ENCODE measurements at places on chromosomes 2 and 18.

DNA sequence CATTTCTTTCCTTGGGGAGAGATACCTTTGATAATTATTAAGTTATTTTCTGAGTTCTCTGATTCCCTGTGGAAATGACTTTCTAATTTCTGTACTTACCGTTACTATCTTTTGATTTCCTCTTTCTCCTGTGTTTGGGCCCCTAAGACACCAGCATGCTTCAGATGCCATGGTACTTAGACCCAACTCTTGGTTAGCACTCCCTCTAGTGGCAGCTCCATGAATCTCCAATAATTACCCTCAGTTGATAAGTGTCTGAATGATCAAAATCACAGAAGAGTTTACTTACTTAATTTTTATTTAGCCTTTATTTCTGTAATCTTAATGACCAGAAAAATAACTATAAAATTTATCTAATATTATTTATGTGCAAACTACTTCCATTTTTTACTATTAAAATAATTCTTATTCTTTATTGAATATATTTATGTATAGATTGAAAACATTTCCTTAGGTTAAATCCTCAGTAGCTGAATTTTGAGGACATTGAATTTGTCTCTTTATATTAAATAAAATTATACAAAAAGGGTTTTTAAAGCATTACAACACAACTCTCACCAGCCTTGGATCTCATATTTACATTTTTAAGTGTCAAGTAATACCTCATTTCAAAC lies 300.4 kb downstream of the KCNS3 start:
- peak; percentile 48 for DNase-seq

- no peak for DNase-seq
Observed at GRCh38 chr18:79487183-79487800, 91.6 kb downstream of the NFATC1 start.

- no peak for DNase-seq
Observed at GRCh38 chr18:13623348-13623747, 103.0 kb downstream of the FAM210A start.

- DNase-seq = no peak
Observed at GRCh38 chr18:23953984-23954383, 60.6 kb upstream of the TTC39C start.

DNA sequence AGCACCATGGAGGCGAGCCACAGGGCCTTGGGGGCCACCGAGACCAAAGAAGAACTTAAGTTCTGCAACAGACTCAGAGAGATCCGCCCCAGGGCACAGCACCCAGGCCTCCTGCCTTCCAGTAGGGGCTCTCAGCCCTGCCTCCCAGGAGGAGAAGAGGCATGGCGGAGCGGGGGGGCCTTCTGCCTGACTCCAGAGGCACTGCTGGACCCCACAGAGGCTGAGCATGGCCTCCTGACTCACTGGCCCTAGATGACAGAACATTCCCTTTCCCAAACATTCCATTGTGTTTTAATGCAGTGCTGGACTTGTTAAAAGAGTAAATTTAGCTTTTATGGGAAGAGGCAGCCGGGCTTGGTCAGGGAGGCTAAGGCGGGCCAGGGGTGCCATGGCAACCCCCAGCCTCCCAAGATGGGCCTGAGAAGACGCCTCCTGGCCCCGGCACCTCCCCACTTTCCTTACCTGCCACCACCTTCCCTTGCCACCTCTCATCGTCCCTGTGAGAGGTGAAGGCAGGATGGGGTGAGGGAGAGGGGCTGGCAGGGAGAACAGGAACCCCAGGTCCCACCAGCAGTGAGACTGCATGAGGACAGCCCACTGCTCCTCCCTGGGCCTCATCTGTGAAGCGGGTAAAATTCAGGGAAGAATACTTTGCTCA lies 65.4 kb downstream of the SMAD7 start:
- DNase-seq = no peak

- no peak for DNase-seq
Observed at GRCh38 chr2:142750858-142751257, 126.6 kb upstream of the KYNU start.

DNA sequence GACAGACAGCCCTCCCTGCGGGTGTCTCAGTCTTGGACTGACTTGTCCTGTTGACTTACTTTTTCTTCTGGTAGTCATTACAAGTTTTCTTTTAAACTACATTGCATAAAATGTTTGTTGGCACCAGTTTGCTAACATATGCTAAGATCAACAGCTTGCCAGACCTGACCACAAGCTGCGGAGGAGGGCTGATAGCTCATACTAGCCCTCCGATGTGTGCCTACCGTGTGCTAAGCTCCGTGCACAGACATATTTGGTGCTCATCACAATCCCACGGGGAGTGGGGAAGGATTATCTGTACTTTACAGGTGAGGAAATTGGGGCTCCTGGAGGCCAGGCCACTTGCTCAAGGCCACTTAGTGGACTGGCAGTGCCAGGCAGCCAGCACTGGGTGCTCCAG lies 72.8 kb upstream of the YPEL5 start:
- DNase-seq = no peak

GRCh38 chr2:185436787-185437372 lies 301.7 kb upstream of the FSIP2 start:
- DNase-seq = no peak

- no peak for DNase-seq
Observed at GRCh38 chr18:79200546-79201268, 131.5 kb downstream of the ATP9B start.

GRCh38 chr2:156955701-156956100 lies 301.8 kb upstream of the GALNT5 start:
- no peak for DNase-seq

DNA sequence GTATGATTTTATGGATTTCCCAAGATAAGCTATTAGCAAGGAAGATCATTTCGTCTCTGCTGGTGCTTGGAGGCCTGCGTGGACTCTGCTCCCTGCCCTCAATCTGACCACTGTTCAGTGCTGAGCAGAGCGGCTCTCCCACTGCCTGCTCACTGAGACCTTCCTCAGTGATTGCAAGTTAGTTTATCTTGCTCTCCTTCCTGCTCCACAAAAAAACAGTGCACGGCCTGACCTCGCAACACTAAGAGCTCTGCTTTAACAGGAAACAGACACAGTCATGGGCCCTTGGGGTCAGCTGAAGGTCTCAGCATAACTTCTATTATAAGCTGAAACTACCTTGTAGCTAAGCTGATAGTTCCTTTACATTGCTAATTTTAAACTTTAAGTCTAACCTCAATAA lies 53.1 kb downstream of the PRELID3A start:
- DNase-seq = peak; percentile 63

DNA sequence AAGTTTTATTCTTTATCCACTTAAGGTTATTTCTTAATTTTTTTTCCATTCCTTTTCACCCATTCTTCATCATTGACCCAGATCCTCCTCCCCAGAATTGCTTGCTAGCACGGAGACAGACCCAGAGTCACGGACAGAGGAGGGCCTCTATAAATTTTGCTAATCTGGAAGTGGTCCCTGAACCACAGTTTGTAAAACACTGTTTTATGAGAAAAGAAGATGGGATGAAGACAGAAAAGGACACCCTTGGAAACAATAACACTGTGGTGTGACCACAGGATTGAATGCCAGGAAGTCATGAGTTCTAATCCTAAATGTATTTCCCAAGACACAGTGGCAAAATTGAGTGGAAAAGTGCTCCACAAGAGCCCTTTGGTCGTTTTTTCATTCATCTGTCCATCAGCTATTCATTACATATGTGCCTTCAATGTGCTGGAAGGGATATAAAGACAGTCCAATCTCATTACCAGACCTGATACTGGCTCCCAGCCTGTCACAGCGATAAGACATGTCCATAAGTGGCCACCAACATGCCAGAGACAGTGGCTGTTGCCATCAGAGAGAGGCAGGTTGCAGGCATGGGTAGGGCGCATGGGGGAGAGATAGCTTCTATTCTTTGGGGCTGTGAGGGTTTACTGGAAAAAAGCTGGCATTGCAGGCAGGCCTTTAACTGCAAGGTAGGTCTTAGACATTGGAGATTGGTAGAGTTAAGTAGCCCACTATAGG lies 175.2 kb upstream of the ALPP start:
- no peak for DNase-seq

- peak; percentile 84 for DNase-seq
Observed at GRCh38 chr2:108583903-108584520, 49.7 kb downstream of the LIMS1 start.

DNA sequence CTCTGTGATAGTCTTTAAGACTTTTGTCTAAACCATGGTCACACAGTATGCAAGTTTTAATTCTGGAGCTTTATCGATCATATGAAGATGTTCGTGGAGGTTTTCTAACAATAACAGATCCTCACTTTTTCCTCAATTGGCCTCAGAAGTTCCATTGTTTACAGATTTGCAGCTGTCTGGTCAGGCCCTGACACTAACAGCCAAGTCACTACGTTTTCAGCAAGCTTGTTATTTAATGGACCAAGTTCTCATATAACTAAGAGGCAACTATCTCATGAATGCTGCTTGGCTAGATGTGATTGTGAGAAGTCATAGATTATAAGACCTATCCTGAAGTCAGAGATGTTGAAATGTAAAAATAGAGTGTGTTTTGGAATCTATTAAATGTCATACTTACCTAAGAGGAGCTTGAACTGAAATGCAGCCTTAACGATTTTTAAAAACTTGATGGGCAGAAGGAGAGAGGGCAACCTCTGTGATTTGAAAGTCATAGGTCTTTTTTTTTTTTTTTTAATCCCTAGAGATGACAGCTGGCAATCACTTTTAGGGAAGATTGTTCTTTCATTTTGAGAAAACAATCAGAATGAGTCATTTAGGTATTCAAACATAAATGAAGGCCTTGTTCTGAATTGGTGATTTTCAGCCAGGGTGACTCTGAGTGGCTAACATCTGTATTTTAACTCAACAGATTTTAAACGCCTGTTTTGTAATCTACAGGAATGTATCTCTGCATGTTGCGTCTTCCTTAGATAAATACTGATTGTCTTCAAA lies 48.4 kb upstream of the NEMP2 start:
- DNase-seq = no peak

- no peak for DNase-seq
Observed at GRCh38 chr2:240567137-240567871, 980 bp upstream of the RNPEPL1 start.

DNA sequence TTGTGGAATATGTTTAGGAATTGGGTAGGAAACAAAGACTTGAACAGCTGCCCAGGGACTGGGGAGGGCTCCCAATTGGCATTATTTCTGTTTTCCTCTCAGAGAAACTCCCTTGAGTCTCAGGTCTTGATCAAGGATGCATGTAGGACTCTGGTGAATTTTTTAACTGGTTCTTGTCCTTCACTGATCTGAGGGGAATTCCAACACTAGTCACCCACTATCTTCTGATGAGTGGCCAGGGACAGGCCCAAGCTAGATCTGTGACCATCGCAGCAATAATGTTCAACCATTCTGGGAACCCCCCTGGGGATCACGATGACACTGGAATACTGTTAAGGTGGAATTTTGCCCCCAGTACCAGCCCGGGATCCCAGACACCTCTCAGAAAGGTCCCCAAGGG lies 132.0 kb downstream of the SH3BP4 start:
- DNase-seq = no peak

DNA sequence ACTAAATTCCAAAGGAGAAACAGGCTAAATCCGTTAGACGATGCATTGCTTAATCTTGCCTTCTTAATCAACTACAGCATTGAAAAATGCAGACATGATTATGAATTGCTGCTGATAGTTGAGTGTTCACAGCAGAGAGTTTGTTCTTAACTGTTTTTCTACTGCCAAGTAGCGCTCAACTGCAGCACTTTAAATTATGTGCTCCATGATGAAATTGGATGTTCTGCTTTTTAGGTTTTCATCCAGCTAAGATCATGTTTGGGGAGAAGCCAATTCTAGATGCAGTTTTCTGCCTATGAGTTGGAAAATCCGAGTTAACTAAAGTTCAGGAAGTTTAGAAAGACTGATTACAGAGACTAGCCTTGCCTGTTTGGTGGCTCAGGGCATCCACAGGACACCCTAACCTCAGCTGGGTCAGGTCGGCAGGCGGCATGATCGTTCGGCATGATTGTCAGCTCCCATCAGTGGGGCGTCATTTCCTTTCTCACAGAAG lies 119.4 kb upstream of the PIEZO2 start:
- peak; percentile 32 for DNase-seq

GRCh38 chr2:174350018-174350417 lies 15.3 kb downstream of the SP9 start:
- DNase-seq = no peak

DNA sequence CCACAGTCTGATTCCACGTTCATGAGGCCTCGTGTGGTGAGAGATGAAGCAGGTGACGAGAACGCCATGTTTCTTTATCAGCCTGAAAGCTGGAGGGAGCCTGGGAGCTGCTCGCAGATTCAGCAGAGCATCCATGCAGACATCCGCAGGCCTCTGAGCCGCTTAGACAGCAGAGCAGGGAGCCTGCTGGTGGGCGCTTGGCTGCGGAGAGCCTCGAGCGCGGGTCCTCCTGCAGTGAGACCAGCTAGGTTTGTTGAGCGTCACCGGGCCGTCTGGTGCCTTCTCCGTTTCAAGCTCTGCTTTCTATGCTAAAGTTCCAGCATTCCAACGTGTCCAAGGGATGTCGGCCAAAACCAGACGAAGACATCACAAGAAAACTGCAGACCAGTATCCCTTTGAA lies 27.6 kb downstream of the CTDP1 start:
- no peak for DNase-seq

GRCh38 chr2:139773720-139774277 lies 993.6 kb upstream of the NXPH2 start:
- DNase-seq = no peak

DNA sequence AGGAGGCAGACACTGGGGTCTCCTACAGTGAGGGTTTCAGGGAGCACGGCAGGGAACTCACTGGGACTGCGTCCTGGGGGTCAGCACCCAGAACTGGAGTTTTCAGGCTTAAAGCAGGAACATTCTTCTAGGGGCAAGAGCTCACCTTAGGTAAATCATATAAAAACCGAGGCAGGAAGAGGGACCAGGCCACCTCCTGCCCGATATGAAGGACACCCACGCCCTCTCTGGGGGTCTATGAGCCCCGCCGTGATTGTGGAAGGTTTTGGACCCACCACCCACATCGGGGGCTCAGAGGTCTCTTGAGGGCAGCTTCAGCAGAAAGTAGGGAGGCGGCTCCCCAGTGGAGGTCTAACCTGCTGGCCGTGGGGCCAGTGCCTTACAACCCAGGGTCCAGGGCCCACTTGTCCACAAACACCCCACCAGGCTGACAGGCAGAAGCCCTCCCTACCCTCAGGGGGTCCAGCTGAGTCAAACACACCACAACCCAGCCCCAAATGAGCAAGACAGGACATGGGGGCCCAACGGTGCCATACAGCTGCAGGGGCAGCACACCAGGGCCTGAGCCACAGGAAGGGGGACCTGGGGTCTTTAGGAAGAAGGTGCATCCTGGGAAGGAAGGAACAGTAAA lies 25.3 kb downstream of the CROCC2 start:
- DNase-seq = no peak

DNA sequence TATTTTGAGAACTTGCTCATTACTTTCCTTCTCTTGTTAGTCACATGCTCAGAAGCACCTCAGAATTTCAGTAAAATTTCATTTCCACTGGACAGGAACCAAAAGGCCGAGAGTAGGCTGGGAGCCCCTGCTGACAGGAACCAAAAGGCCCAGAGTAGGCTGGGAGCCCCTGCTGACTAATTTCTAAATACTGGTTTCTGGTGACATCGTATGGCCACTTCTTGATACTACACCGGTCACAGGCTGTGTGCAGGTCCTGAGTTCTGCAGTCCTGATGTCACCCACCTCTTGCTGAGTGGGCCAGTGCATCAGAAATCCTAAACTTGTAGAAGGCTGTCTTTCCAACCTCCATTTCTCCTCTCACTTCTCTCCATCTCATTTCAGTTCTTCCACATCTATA lies 17.7 kb upstream of the EN1 start:
- peak; percentile 64 for DNase-seq

- no peak for DNase-seq
Observed at GRCh38 chr2:8582651-8583399, 99.0 kb upstream of the ID2 start.

- DNase-seq = no peak
Observed at GRCh38 chr2:237967463-237967951, 693 bp downstream of the UBE2F start.
